ENCODE measurements at places on chromosomes 7 and 10.
A peak's percentile ranks its signal among the peaks of the same experiment; 100 is the strongest.

- no peak overlapping the region for H3K4me3 ChIP-seq
- peaks cover 10% of the 10 kb centered on the region for H3K27me3 ChIP-seq
- H3K4me1 ChIP-seq: peaks cover 7% of the 10 kb centered on the region
These were observed 53.6 kb upstream of the NRF1 start for GRCh38 chr7:129557686-129558481.

- peaks cover 8% of the 10 kb centered on the region for H3K27me3 ChIP-seq
- H3K36me3 ChIP-seq: peaks cover 3% of the 10 kb centered on the region
- peak overlapping the region; percentile 56 for H3K27ac ChIP-seq
- no peak for DNase-seq
These were observed 326.3 kb downstream of the TCERG1L start for GRCh38 chr10:130985158-130985753.

GRCh38 chr10:58608351-58608750, 95.7 kb downstream of the BICC1 start:
- no peaks in the 10 kb centered on the region for H3K27me3 ChIP-seq
- no peaks in the 10 kb centered on the region for H3K36me3 ChIP-seq
- no peak overlapping the region for H3K4me3 ChIP-seq
- no peak overlapping the region for H3K27ac ChIP-seq
- no peaks in the 10 kb centered on the region for H3K4me1 ChIP-seq

GRCh38 chr7:31986878-31987518, 83.2 kb downstream of the PDE1C start:
- no peak overlapping the region for H3K4me3 ChIP-seq
- no peak for DNase-seq
- H3K27me3 ChIP-seq: no peaks in the 10 kb centered on the region
- no peaks in the 10 kb centered on the region for H3K4me1 ChIP-seq
- no peak overlapping the region for H3K27ac ChIP-seq

DNA sequence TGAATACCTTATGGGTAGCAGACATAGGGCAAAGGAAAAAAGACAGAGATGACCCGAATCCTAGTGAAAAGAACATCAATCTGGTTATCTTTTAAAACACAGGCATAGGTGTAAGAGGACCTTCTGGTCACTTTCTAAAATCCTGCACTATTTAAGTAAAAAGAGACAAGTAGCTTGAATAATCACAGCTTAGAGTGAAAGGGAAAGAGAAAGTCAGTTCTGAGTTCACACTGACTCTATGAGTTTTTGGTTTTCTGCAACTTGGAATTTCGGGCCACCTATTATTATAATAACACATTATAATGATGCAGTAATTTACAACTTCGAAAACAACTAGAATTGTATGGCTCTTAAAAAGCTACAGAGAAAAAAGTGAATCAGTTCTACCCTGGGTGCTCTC, 247.8 kb downstream of the DOCK4 start:
- no peak overlapping the region for H3K4me3 ChIP-seq
- no peaks in the 10 kb centered on the region for H3K36me3 ChIP-seq
- H3K27me3 ChIP-seq: no peaks in the 10 kb centered on the region

DNA sequence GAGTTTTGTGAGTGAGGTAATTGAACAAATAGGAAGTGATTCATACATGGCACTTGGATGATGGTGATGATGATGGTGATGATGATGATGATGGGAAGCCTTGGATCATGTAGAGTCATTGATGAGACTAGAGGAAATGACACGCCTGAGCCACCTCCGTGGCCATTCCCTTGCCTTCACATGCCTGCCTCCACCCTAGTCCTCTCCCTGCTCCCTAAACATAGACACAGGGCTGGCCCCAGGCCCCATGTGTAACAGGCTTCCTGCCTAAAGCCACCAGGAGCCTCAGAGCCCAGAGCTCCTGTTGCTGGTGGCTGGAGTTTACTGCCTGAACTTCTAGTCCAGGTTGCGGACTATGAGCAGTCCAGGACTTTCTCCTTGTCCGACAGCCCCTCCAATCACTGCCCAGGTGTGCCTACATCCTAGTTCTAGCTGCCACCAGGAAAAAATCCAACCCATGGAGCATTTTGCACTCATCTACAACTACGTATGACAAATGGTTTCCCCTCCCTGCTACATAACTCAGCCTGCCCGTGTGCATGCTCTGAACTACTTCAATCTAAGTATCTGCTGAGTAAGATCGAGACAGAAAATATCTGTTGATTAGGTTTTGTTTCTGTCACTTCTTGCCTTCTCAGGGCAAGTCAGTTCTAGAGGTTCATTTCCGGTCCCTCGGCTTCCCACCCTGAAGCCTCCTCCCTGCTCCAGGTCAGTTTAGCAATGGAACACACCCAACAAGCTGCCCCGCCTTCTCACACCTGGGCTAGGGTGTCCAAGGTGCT, 35.5 kb upstream of the KDM7A start:
- peaks cover 44% of the 10 kb centered on the region for H3K4me1 ChIP-seq
- H3K4me3 ChIP-seq: peak overlapping the region; percentile 79
- no peaks in the 10 kb centered on the region for H3K27me3 ChIP-seq
- peaks cover 2% of the 10 kb centered on the region for H3K36me3 ChIP-seq
- DNase-seq: no peak

- no peaks in the 10 kb centered on the region for H3K36me3 ChIP-seq
- H3K4me1 ChIP-seq: no peaks in the 10 kb centered on the region
- H3K27me3 ChIP-seq: peaks cover 10% of the 10 kb centered on the region
- DNase-seq: no peak
These were observed 265.6 kb downstream of the PHF14 start for GRCh38 chr7:11239316-11239715.

All from effector memory CD8-positive, alpha-beta T cell (primary cell).